Forelimb muscle (tissue), 1 donor: ENCODE measurements at places on chromosomes 4 and X.
A peak's percentile ranks its signal among the peaks of the same experiment; 100 is the strongest.

DNA sequence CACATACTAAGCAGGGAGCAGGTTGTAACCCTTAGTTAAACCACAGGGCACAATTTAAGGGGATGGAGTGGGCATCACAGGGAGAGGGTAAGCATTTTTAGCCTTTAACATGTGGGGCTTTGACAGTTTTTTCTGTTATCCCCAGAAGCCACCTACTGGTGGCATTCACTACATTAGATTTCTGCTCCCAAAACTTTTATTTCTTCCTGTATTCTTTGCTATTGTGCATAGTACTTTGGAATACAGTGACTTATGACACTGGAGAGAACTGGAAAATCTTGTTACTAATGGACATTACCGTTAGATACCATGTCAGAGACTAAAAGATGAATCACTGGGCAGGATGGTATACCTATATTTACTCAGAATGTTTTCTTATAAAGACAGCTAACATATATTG is 7.3 kb downstream of the TRIM75 start:
- DNase-seq, result no peak

- DNase-seq, result no peak
These were observed 184.2 kb upstream of the GPRIN3 start for GRCh38 chr4:89491761-89492160.

DNA sequence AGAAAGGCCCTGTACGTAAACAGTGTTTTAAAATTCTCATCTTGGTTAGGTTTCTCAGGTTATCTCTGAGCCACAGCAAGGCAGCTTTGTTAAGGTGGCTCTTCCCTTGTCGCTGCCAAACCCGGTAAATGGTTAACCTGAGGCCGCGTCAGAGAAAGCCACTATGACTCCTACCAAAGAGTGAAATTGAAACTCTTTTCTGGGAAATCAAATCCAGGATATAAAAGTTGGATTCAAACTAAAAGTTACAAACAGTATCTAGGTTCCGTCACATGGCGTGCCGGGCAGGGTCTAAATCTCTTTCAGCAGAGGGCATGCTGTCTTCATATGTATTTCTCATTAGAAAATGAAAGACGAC is 433 bp downstream of the MMAA start:
- peak; percentile 43 for DNase-seq

DNA sequence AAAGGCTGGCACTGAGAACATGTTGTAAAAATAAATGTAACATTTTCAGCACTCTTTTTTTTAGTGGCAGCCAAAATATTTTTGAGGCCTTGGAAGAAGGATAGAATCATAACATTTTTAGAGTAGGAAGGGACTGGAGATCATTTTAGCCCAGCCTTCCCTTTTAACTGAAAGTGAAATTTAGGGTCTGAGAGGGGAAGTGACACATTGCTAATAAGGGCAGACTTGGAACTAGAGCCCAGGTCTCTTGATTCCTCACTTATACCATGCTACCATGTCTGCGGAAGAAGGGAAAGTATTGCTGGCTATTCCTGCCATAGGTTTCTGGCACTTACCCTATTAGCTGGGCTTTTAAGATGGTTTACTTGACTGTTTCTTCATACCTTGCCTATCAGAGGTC is 4.8 kb downstream of the WDR44 start:
- no peak for DNase-seq

DNA sequence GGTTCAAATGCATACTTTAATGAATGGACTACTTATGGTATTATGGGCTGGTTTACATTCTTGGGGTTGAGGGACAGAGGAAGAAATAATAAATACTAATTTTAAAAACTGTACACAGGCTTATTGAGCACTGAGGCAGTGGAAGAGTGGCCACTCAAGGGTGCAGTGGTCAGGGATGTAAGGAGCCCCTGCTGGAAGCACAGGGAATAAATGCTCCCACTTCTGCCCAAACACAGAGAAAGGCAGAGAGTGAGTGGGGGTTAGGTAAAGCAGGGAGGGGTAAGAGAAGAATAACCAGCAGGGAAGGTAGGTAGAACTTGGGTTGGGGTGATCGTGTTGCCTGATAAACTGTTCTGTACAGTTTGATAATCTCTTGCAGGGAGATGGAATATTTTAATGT is 60.0 kb downstream of the GAB1 start:
- DNase-seq, result no peak

GRCh38 chrX:155966876-155967275 is 30.6 kb upstream of the IL9R start:
- no peak for DNase-seq

DNA sequence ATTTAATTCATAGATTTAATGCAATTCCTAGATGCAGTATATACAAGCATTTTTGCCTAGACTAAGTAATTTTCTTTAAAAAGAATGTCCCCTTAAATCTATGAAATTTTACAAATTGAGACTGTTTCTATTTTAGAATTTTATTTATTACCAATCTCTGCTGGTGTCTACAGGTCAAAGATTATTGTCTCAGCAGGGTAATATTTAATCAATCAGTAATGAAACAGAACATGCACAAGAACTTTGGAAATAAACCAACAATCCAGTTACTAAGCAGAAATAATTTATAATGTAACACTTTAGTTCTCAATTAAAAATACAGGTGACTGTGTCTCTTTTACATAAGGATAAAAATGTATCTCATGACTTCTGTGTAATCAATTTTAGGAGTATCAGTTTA is 266.2 kb downstream of the PPP3CA start:
- no peak for DNase-seq

- DNase-seq, result no peak
These were observed 195.5 kb upstream of the VEGFC start for GRCh38 chr4:176988226-176988625.

- no peak for DNase-seq
These were observed 28.9 kb downstream of the CYTL1 start for GRCh38 chr4:4990329-4990728.

DNA sequence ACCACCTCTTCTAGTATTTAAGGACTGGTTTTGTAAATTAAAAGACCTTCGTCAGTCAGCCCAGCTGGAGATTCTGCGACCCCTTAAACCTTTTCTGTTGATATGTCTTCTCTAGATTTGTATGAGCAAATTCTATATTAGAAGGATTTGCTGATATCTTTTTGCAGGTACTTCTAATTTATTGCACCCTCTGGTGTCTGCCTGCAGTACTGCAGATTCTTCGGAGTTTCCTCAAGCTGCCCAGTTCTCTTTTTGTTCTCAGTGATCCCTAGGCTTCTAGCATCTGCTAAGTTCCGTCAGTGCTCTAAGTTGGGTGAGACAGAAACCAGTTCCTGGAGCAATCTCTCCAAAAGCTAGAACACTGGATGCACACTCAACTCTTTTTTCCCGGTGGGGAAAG is 545.2 kb downstream of the C4orf33 start:
- DNase-seq, result peak; percentile 1

- no peak for DNase-seq
These were observed 149.7 kb upstream of the NUDT6 start for GRCh38 chr4:123072060-123072459.

DNA sequence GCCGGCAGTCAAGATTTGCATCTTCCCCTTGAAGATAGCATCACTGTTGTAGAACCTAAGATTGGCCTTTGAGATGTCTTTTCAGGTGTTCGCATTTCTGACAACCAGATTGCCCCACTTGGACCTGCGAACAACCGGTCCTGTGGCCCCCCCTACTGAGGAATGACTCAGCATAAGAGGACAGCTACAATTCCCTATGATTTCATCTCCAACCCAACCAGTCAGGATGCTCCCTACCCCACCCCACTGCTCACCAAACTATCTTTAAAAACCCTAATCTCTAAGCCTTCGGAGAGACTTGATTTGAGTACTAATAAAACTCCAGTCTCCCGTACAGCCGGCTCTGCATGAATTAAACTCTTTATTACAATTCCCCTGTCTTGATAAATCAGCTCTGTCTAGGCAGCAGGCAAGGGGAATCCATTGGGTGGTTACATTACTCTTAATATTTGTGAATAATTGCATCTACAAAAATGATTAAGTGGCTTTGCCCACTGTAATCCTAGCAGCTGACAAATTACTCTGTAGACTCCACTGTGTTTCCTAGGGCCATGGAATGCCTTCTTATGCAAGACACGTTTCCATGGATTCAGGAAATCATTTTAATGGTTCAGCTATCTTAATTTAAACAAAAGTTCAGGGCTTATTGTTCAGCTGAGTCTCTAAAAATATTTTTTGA is 95.4 kb downstream of the GPR143 start:
- DNase-seq, result no peak

GRCh38 chr4:104575278-104575677 is 80.6 kb upstream of the CXXC4 start:
- DNase-seq, result no peak

- no peak for DNase-seq
These were observed 71.6 kb downstream of the FAM114A1 start for GRCh38 chr4:38939165-38939564.

- DNase-seq, result peak; percentile 13
These were observed 76.0 kb downstream of the NAT8L start for GRCh38 chr4:2135083-2135482.

DNA sequence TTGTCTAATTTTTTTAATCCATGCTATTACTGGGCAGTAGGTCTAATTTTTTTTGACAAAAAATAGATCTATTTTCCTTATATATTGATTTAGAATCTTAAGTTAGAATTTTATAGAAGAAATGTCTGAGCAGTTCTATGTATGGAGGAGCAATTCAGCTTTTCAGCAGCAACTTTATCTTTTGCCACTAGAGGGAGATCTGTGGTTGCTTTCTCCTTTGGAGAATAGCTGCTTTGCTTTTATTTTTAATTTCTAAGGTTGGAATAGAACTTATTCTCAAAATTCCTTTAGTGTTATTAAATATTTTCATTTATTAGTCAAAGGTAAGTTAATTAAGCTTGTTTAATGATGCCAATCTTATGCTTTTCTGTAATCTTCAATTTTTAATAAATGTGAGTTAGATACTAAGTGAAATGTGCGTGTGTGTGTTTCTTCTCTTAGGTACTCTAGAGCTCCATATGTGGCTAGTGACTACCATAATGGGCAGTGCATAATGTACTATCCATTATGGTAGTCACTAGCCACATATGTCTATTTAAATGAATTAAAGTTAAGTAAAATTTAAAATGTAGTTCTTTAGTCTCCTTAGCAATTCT is 29.3 kb downstream of the FAM199X start:
- peak; percentile 16 for DNase-seq

DNA sequence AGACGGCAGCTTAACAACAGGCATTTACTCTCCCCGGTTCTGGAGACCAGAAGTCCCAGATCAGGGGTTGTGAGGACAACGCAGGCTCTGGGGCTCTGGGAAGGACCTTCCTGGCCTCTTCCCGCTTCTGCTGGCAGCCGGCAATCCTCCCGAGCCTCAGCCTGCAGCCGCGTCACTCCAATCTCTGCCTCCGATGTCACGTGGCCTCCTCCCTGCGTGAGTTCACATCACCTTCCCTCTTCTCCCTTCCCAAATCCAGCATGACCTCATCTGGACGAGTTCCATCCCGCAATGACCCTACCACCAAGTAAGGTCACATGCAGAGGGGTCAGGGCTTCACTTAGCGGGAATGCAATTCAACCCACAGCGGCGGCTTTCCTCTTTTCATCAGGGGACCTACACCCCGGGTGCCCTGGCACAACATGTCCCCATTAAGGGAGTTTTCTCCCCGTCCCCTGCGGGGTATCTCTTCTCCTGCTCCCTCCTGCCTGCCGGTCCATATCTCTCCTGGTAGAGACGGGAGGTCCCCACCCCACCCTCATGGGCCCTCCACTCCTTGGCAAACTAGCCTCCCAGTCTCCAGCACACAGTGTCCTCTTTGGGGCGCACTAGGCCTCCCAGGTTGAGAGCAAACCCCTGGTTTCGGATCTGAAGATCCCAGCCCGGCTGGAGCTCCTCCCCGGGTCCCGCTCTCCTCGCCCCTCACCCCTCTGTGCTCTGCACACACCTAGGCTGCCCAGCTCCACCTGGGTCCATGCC is 25.5 kb downstream of the ABLIM2 start:
- DNase-seq, result no peak

GRCh38 chr4:1115528-1116293 is 2.3 kb upstream of the RNF212 start:
- DNase-seq, result no peak

GRCh38 chr4:54100595-54101189 is 729 bp downstream of the GSX2 start:
- DNase-seq, result no peak

GRCh38 chrX:74325130-74326059 is 21.4 kb downstream of the ZCCHC13 start:
- DNase-seq, result no peak

- DNase-seq, result no peak
These were observed 52.0 kb upstream of the SORBS2 start for GRCh38 chr4:185863946-185864345.

DNA sequence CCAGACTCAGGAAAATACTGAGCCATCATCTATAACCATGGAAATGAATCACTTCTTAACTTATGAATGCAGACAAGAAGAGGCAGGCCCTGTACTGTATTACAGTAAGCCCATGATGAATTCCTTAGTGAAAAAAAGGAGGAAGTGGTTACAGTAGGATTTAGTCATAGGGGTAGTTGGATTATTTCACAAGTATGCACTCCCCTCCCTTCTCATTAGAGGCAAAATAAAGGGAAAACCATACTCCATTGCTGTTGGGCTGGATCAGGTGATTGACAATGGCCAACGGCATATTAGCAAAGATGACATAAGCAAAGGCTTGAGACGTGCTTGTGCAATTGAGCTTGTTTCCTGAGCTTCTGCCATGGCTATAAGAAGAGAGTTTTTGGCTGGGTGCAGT is 181.1 kb upstream of the PRPS2 start:
- no peak for DNase-seq

- no peak for DNase-seq
These were observed 43.5 kb downstream of the COQ2 start for GRCh38 chr4:83241132-83241531.

DNA sequence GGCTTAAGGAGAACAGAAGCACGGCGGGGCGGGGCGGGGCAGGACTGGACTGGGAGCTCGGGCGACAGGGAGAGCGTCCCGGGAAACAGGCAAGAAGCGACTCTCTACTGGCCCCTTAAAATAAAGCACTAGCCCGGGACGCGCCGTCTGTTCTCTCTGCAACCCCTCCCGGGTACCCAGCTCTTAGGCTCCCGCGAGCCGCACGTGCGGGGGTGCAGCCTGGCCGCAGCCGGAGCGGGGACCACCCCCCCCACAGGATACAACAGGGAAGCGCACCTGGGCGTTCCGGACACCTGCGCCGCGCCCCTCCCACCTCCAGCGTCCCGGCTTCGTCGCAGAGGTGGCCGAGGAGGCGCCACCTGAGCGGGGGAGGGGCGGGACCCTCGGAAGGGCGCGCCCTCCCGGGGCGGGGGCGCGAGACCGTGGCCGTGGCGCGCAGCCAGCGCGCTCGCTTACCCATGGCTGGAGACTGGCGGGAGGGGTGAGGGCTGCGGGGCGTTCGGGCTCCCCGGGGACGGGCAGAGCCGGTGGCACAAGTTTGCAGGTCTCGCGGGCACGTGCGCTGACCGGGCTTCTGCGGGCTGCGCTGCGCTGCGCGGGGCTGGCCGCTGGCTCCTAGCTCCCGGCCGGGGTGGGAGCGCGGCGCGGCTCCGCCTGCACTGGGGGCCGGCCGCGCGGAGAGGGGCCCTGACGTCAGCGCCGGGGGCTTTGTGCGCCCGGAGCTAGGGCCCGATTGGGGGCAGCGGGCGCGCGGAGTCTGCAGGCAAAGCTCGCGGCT is 91.5 kb downstream of the GEMIN8 start:
- DNase-seq, result no peak

GRCh38 chr4:183434666-183435190 is 9.7 kb upstream of the CDKN2AIP start:
- no peak for DNase-seq
